ENCODE measurements at places on chromosomes 12 and 14.

DNA sequence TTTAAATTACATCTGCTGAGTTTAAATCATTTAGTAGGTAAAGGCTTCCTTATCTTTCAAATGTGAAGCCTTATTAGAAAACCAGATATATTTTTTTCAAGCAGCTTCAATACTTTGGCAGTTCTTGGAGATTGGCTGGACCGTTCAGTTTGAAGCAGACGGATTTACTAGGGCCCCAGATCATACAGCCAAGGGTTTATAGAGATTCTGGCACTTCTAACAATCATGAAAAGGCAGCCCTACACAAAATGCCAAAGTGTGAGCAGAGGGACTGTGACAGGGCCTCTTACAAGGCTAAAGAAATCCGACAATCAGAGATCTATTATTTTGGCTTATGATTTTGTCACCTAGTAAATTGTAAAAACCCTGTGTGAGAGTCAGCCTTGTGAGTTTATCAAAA, 162.8 kb upstream of the SLC38A2 start:
- DNase-seq = no peak

DNA sequence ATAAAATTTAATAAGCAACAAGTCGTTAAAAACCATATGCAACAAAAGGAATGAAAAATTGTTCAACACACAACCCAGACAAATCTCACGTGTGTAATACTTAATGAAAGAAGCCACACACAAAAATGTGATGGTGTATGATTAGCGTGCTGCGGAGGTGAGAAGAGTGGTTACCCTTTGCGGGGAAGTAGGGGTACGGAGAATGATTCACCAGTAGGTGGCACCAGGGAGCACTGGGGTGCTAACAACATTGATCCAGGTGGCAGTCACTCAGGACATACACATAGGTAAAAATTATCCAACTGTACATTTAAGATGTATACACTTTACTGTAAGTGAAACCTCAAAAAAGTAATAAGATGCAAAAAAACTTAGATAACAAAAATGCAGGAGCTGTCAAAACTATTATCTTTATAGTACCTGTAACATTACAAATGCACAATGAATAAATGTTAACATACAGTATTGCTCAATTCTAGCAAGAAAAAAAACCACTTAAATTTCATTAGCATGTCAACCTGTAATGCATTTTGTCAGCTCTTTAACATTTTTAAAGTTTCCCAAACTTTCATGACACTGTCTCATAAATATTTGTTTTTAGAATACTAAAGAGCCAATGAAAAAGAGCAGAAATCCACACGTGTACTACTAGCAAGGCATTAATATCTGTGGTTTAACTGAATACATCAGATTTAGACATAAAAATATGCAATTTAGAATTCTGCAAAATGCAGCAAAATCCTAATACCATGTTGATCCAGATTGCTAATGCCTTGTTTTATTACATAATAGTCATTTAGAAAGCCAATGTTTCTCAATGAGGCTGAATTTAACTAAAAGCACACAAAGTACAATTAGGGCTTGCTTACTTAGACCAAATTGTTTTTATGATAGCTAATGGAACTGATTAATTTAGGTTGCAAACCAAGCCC, 46.7 kb downstream of the TMCC3 start:
- no peak for DNase-seq

GRCh38 chr14:47252802-47253201, 422.6 kb downstream of the MDGA2 start:
- no peak for DNase-seq

DNA sequence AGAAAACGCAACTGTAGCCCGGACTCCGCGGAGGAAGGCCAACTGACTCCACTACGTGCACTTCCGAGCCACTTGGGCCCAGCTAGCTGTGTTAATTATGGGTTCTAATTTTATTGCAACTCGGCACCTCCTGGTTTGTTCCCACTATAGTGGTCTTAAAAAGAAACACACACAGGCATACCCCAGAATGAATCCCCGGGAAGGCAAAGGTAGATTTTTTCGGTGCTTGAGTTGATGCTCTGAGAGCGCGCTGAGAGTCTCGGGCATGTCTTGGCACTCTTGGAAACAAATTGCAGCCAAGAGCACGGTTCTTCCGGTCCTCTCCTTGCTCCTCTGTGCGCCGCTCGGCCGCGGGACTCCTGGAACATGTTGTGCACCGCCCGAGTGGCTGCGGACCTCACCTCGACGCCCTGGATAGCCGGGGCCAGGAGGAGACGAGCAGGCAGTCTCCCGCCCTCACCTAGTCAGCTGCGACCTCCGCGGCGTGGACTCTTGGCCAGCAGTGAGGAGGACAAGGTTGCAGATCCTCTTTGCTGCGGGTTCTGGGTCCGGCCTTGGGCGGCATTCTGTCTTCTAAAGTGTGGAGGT, 6.8 kb upstream of the PAX9 start:
- no peak for DNase-seq

GRCh38 chr12:12717586-12718380, 615 bp downstream of the CDKN1B start:
- peak; percentile 50 for DNase-seq

DNA sequence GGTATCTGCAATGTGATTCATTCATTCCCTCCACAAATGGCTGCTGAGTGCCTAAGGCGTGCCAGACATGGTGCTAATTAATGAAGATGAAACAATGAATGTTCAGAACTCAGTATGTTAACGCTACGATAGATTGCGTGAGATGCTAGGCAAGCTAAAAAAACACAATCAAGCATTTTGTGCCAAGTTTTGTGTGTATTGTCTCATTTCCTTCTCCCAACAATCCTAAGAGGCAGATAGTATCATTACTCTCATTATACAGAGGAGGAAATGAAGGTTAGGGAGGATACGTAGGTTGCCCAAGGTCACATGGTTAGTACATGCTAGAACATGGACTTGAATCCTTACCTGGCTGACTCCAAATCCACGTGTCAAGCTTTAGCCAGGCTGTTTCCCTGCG, 264.4 kb downstream of the EFCAB11 start:
- no peak for DNase-seq

DNA sequence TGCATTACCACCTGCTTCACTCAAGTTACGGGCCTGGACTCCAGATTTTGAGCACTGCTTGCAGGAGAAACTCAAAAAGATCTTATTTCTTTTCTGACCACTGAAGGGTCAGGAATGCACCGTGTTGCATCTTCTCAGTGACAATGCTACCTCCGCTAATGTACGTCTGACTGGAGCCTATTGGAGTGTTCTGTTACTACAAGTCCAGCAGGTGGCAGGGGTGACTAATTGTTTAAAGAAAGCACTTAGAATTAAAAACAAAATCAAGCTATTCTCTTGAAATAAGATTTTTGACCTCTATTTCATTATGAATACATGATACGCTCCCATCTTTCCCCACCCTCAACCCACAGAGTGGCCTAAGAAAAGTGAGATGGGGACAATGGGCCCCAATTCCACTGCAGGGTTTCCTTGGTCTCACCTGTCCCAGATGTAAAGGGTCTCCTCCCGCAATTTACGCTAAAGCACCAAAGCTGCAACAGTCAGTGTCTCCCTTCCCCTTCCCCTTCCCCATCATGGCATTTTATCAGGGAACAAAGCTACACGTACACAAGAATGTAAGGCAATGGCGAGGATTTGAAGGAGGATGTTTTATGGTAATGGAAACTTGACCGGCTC, 2.2 kb downstream of the TBPL2 start:
- peak; percentile 30 for DNase-seq

DNA sequence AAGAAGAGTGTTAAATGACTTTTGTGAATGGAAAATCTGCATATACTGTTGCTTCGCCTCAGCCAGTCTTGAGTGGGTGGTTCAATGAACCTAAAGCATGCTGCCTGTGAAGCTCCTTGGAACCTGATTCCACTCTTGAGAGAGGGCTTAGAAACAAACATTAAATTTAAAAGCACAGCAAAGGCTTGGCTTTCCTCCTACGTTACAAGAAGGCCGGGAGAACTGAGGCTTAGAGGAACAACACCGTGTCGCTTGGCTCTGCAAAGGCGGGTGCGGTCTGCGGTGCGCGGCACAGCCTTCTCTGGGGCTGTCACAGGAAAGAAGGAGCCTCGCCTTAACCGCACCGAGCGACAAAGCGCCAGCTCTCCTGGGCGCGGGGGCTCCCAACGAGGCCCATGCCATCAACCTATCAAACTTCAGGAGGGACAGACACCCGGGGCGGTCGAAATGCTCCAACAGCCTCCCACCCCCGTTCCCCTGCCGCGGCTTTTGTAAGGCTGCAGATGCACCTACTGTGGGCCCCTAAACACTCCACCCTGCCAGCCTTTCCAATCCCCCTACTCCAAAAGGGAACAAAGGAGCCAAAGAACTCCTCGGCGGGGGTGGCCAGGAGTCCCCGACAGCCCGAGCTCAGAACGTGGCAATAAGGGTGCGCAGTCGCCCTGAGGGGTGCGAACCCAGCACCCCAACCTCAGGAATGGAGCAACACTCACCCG, 729 bp downstream of the OSBPL8 start:
- DNase-seq = peak; percentile 80

GRCh38 chr12:107903341-107904061, 129.0 kb downstream of the ASCL4 start:
- peak; percentile 77 for DNase-seq

DNA sequence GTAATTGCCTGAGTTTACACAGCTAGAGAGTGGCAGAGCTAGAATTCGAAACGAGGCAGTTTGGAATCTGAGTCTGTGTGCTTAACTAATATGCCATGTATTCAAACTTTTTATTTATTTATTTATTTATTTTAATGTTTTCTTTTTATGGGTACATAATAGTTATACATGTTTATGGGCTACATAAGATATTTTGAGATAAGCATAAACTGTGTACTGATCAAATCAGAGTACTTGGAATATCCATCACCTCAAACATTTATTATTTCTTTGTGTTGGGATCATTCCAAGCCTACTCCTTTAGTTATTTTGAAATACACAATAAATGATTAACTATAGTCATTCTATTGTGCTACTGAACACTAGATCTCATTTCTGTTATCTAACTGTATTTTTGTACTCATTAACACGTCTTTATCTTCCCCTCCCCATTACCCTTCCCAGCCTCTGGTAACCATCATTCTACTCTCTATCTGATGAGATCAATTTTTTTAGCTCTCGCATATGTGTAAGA, 7.4 kb upstream of the KRT81 start:
- DNase-seq = no peak

GRCh38 chr12:27785882-27786570, 6.0 kb upstream of the MANSC4 start:
- no peak for DNase-seq

DNA sequence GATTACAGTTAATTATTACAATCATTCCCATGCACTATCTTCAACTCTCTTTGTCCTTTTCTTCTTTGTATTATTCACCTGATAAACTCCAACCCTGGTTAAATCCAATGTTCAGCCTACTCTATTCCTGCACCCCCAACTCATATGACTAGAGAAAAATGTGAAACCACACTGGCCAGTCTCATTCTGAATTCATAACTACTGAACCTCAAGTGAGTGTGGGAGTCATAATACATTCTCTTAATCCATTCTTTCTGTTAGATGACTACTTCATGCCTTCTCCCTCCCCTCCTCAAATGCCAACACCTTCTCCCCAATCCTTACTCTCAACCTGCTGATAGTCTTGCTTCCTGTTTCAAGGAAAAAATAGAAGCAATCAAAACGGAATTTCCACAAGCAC, 22.3 kb upstream of the ITPR2 start:
- DNase-seq = no peak
